ENCODE measurements at places on chromosomes 4 and X. TPM values are rescaled to one million over a fixed set of nuclear protein-coding genes. Genes with fewer than 3 reads are reported as not detected.
A peak's percentile ranks its signal among the peaks of the same experiment; 100 is the strongest.

DNA sequence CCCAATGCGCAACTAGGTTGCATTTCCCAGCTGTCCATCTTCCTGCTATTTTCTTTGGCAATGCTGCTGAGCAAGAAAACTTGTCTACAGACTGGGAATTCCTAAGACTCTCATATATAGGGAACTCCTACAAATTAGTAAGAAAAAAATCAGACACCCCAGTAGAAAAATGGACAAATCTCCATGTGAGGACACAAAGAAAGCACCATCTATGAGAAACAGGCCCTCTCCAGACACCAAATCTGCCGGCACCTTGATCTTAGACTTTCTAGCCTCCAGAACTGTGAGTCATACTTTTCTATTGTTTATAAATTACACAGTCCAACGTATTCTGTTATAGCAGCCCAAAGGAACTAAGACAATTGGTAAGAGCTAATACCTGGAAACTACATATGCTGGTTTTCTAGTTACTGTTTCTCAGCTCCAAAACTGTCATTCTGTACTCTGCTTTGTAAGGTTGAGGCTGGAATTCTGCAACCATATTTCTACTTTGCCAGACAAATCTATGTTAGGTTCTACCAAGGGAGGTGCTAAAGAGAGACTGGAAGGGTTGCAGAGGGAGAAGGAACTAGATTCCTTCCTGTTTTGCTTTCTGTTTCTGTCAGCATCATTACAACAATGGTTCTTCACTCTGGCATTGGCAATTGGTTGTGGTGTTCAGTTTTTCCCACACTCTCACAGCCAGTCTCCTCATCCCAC, 35.7 kb upstream of the FAM241A start:
- no peaks in the 10 kb centered on the region for H3K4me1 ChIP-seq
- H3K27me3 ChIP-seq: no peaks in the 10 kb centered on the region
- no peak for DNase-seq
- no peaks in the 10 kb centered on the region for H3K36me3 ChIP-seq

- no peaks in the 10 kb centered on the region for H3K4me1 ChIP-seq
- no peak overlapping the region for H3K27ac ChIP-seq
- H3K36me3 ChIP-seq: no peaks in the 10 kb centered on the region
- H3K27me3 ChIP-seq: no peaks in the 10 kb centered on the region
- H3K4me3 ChIP-seq: no peak overlapping the region
These were observed 90.7 kb downstream of the SHROOM3 start for GRCh38 chr4:76525751-76526150.

- no peak overlapping the region for H3K27ac ChIP-seq
- no peak for DNase-seq
- H3K4me3 ChIP-seq: no peak overlapping the region
- no peaks in the 10 kb centered on the region for H3K36me3 ChIP-seq
These were observed 94.5 kb upstream of the IQCM start for GRCh38 chr4:149910177-149910576.

DNA sequence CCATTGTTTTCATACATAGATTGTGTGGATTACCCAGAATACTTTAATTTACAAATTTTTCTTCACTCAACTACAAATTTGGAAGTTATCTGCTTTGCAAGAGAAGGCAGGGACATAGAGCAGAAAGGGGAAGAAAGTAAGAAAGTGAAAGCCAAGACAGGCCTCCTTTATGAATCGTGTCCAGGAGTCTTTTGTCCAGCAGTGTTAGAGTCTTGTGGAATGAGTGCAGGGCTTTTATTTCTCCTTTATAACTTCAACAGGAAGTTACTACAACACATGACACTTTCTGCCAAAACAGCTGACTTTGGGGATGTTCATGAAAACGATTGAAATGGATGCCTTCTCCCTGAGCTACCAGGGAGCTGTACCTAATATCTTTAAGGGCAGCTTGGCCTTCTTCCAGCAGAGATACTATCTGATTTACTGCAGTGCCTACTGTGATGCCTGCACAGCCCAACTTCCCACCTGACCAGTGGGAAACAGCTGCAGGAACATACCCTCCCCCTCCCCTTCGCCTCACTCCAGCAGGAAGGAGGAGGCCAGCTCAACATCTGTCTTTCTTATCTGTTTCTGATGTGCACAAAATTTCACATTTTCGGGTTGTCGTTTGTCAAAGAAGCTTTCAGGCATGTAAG, 557.7 kb upstream of the SLIT2 start:
- no peaks in the 10 kb centered on the region for H3K36me3 ChIP-seq
- H3K27me3 ChIP-seq: no peaks in the 10 kb centered on the region
- H3K4me3 ChIP-seq: no peak overlapping the region
- H3K27ac ChIP-seq: no peak overlapping the region

The WWC2 gene
- 138 TPM for total RNA-seq

DNA sequence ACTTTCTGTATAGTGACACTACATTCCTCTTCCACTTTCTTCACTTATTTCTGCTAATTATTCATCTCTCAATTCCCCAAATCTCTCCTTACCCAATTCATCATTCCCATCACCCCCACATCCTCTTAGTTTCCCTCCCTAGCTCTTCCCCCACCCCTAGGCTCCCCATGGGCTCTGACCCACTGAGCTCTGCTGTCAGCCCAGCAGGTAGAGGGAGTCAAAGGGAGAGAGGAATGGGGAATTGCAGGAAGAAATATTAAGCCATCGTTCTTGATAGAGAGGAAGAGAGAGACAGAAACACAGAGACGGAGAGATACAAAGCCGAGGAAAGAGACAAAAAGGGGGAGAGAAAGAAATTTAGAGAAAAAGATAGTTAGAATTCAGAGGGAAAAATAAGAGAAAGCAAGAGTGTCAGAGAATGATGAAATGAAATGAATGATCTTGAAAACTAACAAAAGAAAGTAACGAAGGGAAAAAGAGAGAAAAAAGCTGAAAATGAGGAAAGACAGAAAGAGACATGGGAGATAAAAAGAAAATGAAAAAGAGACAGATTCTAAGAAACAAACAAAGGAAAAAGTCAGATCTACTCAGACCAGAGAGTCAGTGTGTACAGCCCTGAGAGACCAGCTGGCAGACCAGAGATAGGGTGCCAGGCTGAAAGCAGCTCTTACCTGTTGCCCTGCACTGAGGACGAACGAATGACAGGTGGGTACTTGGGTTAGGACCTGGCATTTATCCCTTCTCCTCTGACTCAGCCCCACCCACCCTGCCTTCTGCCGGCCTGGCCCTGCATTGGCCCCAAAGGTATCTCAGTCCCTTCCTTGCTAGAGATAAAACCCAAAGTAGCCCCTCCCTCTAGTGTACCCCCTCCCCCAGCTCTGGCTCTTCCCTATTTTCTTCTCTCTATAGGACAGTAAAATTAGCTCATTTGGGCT, at the start of gene ALAS2:
ALAS2 (minus strand) TSS at position 707 of the 935 bp plus-strand sequence. CDS start 4,977 bp downstream, outside the sequence.
- H3K4me3 ChIP-seq: no peak within 1 kb of the TSS
- H3K36me3 ChIP-seq: no peaks in the 10 kb centered on the region

DNA sequence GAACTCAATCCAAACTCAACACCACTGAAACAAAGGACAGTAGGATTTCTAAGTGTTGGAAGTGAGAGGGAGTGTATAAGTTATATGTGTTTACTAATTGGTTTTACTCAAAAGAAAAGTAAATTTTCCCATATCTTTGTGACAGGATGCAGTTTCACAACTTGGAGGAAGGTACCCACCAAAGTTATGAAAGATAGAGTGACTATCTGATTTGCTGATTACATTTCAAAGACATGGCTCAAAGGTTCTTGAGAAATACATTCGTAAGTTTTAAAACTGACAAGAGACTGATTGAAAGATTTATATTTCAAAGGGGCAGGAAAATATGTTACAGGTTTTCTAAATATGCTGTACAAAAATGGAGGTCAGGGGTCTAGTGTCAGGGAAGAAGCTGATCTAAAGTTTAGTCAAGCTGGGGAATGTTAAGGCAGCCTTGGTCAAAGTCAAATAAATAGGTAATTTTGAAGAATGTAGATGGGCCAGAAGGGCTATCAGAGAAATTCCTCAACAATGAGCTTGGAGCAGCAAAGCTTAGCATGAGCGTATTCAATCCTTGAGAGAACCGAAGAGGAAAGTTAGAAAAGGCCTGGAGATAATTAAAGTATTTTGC, 9.7 kb upstream of the COMMD8 start:
- no peaks in the 10 kb centered on the region for H3K27me3 ChIP-seq
- DNase-seq: no peak
- H3K27ac ChIP-seq: no peak overlapping the region
- no peak overlapping the region for H3K4me3 ChIP-seq

DNA sequence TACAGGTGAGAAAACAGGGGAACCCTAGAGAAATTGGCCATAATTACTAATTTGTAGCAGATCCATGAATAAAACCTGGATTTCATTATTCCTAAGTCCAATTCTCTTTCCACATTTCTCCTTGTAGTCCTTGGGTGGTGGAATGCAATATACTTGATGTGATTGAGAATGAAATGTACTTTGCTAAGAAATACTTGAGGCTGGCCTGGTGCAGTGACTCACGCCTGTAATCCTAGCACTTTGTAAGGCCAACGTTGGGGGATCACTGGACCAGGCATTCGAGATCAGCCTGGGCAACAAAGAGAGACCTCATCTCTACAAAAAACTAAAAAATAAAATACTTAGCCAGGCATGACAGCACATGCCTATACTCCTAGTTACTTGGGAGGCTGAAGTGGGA, 15.9 kb downstream of the TMEM184C start:
- no peak for DNase-seq
- H3K36me3 ChIP-seq: peaks cover 20% of the 10 kb centered on the region
- H3K27ac ChIP-seq: no peak overlapping the region
- no peak overlapping the region for H3K4me3 ChIP-seq
- H3K27me3 ChIP-seq: no peaks in the 10 kb centered on the region

DNA sequence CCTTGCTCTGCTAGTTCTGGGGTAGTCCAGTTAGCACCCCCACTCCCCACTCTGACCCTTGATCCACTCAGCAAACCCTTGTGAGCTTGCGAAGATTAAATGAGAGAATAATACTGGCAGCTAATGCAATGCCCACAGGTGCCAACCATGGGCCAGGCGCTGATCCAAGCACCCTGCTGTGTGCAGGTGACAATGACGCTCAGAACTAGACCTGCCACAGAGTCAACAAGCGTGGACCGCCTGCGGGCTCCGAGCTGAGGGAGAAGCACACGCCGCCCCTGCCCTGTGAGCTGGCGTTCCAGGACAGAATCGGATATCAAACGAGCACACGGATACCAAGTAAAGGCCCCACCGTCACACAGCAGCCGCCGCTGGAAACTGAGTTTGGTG, 129.2 kb downstream of the FAM53A start:
- DNase-seq: no peak
- H3K27ac ChIP-seq: no peak overlapping the region
- no peak overlapping the region for H3K4me3 ChIP-seq
- H3K27me3 ChIP-seq: no peaks in the 10 kb centered on the region
- H3K4me1 ChIP-seq: no peaks in the 10 kb centered on the region

The DUSP9 gene
- total RNA-seq: 0.63 TPM

The SCRG1 gene
- total RNA-seq: not detected

DNA sequence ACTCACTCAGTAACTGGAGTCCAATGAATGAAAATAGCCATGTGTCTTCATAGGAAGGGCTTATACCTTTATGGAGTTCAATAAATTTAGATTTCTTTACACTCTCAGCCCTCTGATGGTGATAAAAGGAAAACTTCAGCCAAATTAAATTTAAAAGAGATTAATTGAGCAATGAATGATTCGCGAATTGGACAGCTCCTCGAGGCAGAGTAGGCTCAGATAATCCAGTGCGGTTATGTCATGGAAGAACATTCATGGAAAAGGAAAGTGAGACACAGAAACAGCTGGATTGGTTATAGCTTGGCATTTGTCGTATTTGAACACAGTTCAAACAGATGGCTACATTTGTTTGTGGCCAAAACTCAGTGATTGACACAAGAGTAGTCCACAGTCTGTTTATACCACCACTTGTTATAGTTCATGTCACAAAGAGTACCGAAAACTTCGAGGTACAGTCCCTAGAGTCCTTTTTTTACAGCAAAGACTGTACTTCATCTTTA, 54.6 kb upstream of the TACR3 start:
- H3K27me3 ChIP-seq: no peaks in the 10 kb centered on the region
- H3K4me1 ChIP-seq: no peaks in the 10 kb centered on the region
- no peak overlapping the region for H3K4me3 ChIP-seq
- H3K36me3 ChIP-seq: no peaks in the 10 kb centered on the region
- DNase-seq: no peak

GRCh38 chr4:71604785-71605184, 179.1 kb downstream of the GC start:
- H3K4me3 ChIP-seq: no peak overlapping the region
- no peak for DNase-seq
- no peaks in the 10 kb centered on the region for H3K36me3 ChIP-seq

- H3K4me3 ChIP-seq: no peak overlapping the region
- no peaks in the 10 kb centered on the region for H3K27me3 ChIP-seq
- no peak overlapping the region for H3K27ac ChIP-seq
- DNase-seq: no peak
- H3K36me3 ChIP-seq: no peaks in the 10 kb centered on the region
These were observed 99.1 kb upstream of the AFAP1 start for GRCh38 chr4:8038719-8039251.

GRCh38 chr4:1990348-1990645, 18.5 kb downstream of the NELFA start:
- H3K27me3 ChIP-seq: no peaks in the 10 kb centered on the region
- H3K36me3 ChIP-seq: peaks cover 36% of the 10 kb centered on the region
- DNase-seq: no peak
- peaks cover 5% of the 10 kb centered on the region for H3K4me1 ChIP-seq
- H3K27ac ChIP-seq: no peak overlapping the region
- H3K4me3 ChIP-seq: no peak overlapping the region

GRCh38 chr4:184318852-184319251, 101.2 kb upstream of the ENPP6 start:
- DNase-seq: peak; percentile 26
- H3K4me3 ChIP-seq: no peak overlapping the region
- H3K27ac ChIP-seq: no peak overlapping the region
- H3K27me3 ChIP-seq: no peaks in the 10 kb centered on the region
- no peaks in the 10 kb centered on the region for H3K36me3 ChIP-seq

DNA sequence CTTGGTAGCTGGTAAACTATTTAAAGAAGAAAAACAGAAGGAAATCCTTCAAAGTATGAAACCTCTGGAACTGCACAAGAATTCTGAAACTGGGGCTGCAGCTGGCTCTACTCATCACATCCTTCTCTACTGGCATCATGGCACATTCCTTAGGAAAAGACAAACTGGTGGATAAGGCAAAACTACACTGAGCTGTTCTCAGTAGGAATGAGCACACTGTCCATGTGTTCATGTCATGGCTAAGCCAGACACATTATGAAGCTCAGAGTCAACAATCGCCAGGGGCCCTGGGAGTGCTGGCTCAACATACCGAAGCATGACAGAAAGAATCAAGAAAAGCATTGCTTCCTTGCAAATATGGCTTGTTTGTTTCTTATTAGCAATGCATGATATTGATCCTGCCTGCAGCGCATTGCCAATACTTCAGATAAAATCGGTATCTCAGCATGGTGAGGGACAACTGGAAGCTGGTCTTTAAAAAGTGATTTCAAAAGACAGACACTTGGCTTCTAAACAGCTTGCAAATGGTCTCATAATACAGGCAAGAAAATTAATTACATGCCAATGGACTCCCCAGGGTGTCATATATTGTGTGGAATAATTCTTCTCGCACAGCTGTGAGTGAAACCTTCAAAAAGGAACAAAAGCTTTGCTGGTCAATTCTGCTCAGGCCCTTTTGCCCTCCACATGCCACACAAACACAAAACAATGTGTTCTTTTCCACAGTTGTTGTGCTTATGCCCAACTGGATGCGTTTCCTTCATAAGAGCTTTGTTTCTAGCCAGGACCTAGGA, 300.2 kb upstream of the VCX start:
- H3K36me3 ChIP-seq: no peaks in the 10 kb centered on the region
- no peak overlapping the region for H3K27ac ChIP-seq
- no peaks in the 10 kb centered on the region for H3K27me3 ChIP-seq
- H3K4me3 ChIP-seq: no peak overlapping the region
- H3K4me1 ChIP-seq: no peaks in the 10 kb centered on the region

The BEX1 gene
- total RNA-seq: 76.8 TPM

The FLNA gene
- 957 TPM for total RNA-seq
